Activated T-cell treated with anti-CD3 and anti-CD28 coated beads, Interleukin-2, amount 50 U/mL, for 48 hours (primary cell): ENCODE measurements at places on chromosomes 5 and 9.

GRCh38 chr5:78747055-78747454 is 98.5 kb upstream of the LHFPL2 start:
- DNase-seq = no peak

DNA sequence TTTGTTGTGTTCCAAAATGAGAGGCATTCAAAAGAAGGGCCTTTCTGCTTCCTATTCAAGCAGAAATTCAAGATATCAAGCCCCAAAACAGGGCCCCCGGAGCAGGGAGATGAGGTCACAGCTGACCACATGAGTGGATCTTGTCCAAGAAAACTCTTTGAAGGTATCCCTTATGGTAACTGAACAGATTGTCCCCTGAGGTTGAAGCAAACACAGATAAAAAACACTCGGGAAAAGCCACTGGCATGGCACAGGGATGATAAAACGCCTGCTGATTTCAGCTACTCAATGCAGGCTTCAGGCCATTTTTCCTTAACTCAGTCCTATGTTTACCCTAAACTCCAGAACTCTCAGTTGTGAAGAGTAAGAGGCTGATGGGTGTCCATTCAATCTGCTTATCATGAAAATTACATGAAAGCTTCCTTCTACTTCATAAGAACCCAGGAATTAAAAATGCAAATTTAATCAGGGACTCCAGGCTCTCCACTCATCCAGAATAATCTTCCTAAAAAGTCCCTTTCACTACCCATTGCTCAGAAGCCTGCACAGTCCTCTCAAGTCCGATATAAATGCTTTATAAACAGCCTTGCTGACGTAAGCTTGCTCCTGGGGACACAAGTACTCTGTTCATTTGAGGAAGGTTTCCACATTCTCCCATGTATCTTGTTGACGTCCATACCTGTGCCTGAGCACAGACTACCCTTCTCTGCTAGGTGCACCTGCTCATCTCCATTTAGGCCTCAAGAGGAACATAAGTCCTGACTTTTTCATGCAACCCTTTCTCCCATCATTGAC is 35.9 kb upstream of the SLC1A3 start:
- DNase-seq = no peak

DNA sequence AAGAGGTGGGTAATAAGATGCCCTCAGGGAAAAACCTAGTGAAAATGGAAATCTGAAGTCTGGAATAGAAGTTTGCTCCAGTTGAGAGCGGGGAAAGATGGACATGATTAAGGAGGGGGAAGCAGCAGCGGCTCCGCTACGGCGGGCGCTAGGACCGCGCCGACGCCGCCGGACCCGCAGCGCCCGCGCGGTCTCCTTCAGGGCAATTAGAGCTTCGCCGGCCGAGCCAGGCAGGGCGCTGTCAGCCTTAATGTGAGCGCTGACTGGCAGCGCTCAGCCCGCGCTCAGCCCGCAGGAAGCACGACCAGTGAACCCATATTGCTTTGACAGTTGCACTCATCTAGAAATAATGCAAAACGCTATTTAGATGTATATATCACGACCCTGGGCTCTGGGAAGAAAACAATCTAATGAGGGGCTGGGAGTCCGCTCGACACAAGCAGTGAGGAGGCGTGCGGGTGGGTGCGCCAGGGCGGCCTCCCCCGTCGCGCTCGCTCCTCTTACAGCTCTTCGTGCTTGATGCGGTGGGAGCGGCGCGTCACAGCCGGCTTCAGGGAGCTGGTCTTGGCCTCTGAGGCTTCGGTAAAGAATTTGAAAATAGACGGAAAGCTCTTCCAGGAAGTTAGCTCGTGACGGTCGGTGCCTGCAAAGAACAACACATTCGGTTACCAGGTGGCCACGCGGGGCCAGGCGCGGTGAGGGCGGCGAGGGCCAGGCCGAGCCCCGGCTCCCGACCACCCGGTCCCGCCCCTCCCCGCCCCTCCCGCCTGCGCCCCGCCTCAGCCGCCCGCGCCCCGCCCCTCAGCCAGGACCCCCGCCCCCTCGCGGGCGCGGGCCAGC is 37.7 kb downstream of the NR2F1 start:
- peak; percentile 68 for DNase-seq

GRCh38 chr5:132203916-132204315 is 23.7 kb downstream of the P4HA2 start:
- peak; percentile 1 for DNase-seq

GRCh38 chr5:135930029-135930948 is 24.5 kb downstream of the LECT2 start:
- DNase-seq = no peak

GRCh38 chr5:32928761-32929160 is 217.6 kb downstream of the NPR3 start:
- no peak for DNase-seq

DNA sequence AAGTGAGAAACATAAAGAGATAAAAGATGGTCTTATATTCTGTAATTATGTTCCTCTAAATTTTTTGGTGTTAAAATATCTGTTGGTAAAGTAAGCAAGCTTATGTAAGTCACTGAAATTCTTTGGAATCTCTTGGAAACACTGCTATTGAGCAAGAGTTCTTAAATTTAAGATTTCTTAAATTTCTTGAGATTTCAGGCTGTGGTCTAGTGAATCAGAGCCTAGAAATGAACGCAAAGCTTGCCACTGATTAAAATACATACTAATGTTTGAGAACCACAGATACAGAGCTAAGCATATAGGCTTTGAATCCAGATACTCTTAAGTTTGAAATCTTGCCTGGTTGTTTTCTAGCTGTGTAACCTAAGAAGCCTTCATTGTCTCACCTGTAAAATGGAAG is 133.4 kb downstream of the TRPM3 start:
- no peak for DNase-seq

- no peak for DNase-seq
These were observed 109.5 kb downstream of the TENT4A start for GRCh38 chr5:6822556-6823343.

GRCh38 chr5:73994963-73995362 is 369.0 kb downstream of the ARHGEF28 start:
- no peak for DNase-seq

GRCh38 chr9:9112001-9112720 is 1312.6 kb upstream of the DMAC1 start:
- DNase-seq = no peak
